SJSA1 (cell line): ENCODE measurements at places on chromosomes 3 and 15. TPM values are rescaled to one million over a fixed set of nuclear protein-coding genes. Genes with fewer than 3 reads are reported as not detected.

The FSTL1 gene
- 1,346 and 1,532 TPM in 2 replicates for total RNA-seq

The PCYT1A gene
- total RNA-seq, result 63.7 and 84.6 TPM in 2 replicates

The CLDN16 gene
- total RNA-seq, result 0.08 TPM in 1 of 2 replicates, not detected in the other

The PLCL2 gene
- 6.7 and 9.3 TPM in 2 replicates for total RNA-seq

The ACTRT3 gene
- total RNA-seq, result 2.2 and 2.4 TPM in 2 replicates

The VPS18 gene
- 35.5 and 40.8 TPM in 2 replicates for total RNA-seq

The SNURF gene
- 1.4 and 3.6 TPM in 2 replicates for total RNA-seq

The DNAH1 gene
- total RNA-seq, result 0.47 and 1.1 TPM in 2 replicates

The TMC3 gene
- 0.03 TPM in 1 of 2 replicates, not detected in the other for total RNA-seq

The PLXNA1 gene
- total RNA-seq, result 28.7 and 44.4 TPM in 2 replicates

The SCN5A gene
- total RNA-seq, result 1.6 and 4.1 TPM in 2 replicates

The ATG7 gene
- total RNA-seq, result 36.7 and 45.2 TPM in 2 replicates

The PAQR5 gene
- total RNA-seq, result 7.2 and 10.5 TPM in 2 replicates

The IL20RB gene
- total RNA-seq, result 3.2 and 3.6 TPM in 2 replicates

The GMNC gene
- not detected in 2 replicates for total RNA-seq

The FAM81A gene
- 1.6 and 2.8 TPM in 2 replicates for total RNA-seq

The PRRT3 gene
- 0.25 and 0.58 TPM in 2 replicates for total RNA-seq

The NR1I2 gene
- 0.08 TPM in 1 of 2 replicates, not detected in the other for total RNA-seq

The WDR72 gene
- not detected in 2 replicates for total RNA-seq

The GOLGA8B gene
- total RNA-seq, result 15.9 and 20.9 TPM in 2 replicates

The FOXB1 gene
- total RNA-seq, result not detected in 2 replicates

The SI gene
- not detected in 2 replicates for total RNA-seq

The SKOR1 gene
- not detected in 2 replicates for total RNA-seq

The TERC gene
- total RNA-seq, result 50.9 and 61.5 TPM in 2 replicates

The TCF12 gene
- total RNA-seq, result 47.0 and 69.5 TPM in 2 replicates

The NLGN1 gene
- total RNA-seq, result 3.2 and 3.9 TPM in 2 replicates
